Kasumi-1 (cell line): ENCODE measurements at places on chromosomes 13 and 19.
A peak's percentile ranks its signal among the peaks of the same experiment; 100 is the strongest.

GRCh38 chr13:34189946-34190345, 372.0 kb downstream of the RFC3 start:
- no peak for DNase-seq

DNA sequence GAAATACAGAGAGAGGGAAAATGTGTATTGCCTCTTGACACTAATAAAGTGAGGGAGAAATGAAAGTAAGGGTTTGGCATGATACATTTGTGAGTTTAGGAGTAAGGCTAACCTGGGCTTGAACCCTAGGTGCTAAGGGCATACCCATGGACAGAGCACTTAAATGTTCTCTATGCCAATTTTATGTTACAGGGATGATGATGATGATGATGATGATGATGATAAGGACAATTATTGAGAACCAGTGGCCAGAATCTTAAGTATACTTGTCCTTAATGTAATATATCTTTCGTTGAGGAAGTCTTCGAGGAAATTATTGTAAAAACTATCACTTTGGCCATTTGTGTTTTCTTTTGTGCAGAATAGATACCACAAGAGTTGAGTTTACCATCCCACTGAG, 33.2 kb downstream of the DPY19L3 start:
- DNase-seq: no peak

- no peak for DNase-seq
Observed at GRCh38 chr13:83878691-83879430, 3.4 kb downstream of the SLITRK1 start.

DNA sequence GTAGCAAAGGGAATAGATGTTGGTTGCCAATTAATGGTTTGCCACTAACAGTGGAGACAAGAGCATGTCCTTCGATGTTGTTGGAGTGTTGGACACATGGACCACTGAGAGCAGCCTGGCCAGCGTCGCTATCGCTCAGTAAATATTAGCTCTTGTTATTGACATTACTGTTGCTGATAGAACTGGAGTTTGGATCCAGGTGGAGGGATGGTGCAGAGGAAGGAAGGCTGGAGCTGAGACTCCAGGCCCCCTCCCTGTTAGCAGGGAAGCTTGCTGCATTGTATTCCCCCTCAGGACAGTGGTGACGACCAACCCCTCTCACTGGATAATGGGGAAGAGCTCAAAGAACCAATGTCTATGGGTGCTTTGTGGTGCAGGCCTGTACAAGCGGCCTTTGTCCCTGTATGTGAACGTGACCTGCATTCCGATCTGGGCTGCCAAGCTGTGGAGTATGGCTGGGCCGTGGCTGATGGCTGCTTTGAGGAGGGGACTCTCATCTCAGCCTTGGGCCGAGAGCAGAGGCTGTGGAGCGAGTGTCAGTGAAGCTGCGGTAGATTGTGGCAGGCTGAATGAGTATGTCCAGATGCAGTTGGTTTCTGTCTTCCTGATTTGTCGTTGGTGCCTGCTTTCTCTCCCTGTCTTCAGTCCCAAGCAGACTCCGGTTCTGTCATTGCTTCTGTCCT, 7.0 kb downstream of the CLASRP start:
- DNase-seq: no peak

DNA sequence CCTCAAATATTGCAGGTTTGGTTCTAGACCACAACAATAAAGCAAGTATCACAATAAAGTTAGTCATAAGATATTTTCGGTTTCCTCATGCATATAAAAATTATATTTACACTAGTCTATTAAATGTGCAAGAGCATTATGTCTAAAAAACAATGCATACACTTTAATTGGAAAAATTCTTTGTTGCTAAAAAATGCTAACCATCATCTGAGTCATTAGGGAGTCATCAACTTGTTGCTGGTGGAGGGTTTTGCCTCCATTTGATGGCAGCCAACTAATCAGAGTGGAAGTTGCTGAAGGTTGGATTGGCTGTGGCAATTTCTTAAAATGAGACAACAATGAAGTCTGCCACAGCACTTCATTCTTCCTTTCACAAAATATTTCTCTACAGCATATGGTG, 422.3 kb upstream of the GPC6 start:
- no peak for DNase-seq

DNA sequence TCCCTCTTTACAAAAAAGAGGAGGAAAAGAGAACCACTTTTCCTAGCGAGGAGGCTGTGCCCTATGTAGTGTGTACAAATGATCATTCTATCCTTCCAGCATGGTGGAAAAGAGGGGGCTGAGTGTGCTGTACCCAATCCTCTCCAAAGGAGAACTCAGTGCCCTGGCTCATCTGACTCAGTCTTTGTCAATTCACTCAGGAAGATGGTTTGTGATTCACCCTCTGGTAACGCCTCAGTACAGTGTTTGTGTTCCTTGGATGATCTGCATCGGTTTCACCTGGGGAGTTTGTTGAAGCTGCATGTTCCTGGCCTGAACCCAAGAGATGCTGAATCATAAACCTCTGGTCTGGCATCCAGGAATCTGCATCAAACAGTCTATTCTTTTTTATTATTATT, 18.3 kb upstream of the ENOX1 start:
- peak; percentile 11 for DNase-seq

DNA sequence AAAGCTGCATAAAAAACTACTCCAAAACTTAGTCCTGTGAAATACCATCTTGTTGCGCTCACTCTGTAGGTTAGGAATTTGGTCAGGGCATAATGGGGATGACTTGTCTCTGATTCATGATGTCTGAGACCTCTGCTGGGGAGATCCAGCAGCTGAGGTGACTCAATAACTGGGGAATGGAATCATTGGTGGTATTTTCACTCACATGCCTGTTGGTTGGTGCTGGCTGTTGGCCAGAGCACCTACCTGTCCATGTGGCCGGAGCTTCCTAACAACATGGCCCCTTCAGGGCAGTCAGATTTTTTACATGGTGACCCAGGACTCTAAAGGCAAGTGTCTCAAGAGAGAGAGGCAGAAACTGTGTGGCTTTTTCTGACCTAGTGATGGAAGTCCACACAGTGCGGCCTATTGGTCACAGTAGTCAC, 7.4 kb upstream of the ESD start:
- no peak for DNase-seq

DNA sequence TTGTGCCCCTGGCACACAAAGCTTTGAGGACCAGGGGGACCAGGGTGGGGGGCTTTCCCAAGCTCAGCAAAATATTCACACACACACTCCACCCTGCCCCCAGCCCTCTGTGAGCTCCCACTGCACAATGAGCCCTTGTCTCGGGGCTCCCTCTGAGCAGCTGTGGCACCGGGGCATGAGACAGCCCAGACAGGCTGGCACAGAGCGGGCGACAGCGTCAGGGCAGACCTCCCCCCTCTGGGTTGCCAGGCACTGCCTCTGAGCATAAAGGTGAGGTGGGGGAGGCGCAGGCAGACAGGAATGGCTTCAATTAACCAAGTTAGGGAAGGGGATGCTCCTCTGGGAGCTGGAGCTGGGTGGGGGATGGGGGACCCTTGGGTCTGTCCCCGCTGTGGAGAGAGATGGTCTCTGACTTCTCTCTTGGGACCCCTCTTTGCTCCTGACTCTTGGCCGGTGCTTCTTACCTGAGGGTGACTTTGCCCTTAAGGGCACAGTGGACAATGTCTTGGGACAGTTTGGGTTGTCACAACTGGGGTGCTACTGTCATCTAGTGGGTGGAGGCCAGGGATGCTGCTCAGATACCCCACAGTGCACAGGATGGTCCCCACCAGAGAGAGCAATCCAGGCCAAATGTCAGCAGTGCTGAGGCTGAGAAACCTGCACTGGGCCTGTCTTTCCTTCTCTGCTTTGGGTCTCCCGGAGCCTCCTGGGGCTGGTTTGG, 30.3 kb downstream of the LYL1 start:
- no peak for DNase-seq

GRCh38 chr19:4983346-4984105, 14.6 kb downstream of the KDM4B start:
- no peak for DNase-seq

GRCh38 chr19:8366961-8367326, 3.0 kb downstream of the ANGPTL4 start:
- DNase-seq: no peak

DNA sequence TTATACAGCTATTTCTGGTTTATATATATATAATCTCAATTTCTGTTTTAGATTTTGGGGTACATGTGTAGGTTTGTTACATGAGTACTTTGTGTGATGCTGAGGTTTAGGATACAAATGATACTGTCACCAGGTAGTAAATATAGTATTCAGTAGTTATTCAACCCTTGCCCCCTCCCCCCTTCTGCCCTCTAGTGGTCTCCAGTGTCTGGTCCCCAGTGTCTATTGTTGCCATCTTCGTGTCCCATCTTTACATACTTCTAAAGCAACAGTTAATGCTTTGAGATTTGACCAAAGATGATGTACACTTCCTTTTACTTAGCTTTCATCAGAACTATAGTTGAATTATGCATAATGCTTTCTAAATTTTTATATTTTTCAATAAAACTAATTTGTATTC, 1623.4 kb upstream of the PRR20A start:
- peak; percentile 27 for DNase-seq

DNA sequence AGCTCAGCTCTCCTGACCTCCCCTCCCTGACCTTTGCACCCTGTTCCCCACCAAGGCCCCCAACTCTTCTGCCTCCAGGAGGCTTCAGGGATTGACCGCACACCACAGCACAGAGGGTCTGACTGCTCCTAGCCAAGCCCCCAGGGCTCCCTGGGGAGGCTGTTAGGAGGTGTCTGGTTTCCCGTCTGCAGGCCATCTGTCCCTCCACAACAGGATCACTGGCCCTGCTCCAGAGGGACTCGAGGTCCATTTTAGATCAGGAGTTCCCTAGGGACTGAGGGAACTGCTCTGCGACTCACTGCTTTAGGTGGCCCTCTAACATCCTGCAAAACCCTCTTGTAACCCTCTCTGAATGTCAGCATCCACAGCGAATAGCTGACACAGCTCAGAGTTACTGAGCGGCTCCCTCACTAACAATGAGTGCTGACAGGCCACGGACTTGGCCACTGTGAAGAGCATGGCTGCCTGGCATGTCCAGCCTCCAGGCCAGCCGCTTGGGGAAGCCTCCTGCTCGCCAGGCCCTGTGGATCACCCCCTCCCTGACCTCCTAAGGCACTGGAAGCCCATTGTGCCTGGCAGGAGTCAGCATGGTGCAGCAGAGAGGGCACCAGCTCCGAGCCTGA, 17.7 kb downstream of the GRIK5 start:
- no peak for DNase-seq

- no peak for DNase-seq
Observed at GRCh38 chr13:111215081-111216047, 100.3 kb downstream of the ARHGEF7 start.

GRCh38 chr19:10681658-10682057, 19.6 kb upstream of the QTRT1 start:
- DNase-seq: no peak

GRCh38 chr13:52830946-52831345, 17.5 kb downstream of the PCDH8 start:
- no peak for DNase-seq

GRCh38 chr19:28027116-28027515, 1185.8 kb downstream of the UQCRFS1 start:
- DNase-seq: no peak

DNA sequence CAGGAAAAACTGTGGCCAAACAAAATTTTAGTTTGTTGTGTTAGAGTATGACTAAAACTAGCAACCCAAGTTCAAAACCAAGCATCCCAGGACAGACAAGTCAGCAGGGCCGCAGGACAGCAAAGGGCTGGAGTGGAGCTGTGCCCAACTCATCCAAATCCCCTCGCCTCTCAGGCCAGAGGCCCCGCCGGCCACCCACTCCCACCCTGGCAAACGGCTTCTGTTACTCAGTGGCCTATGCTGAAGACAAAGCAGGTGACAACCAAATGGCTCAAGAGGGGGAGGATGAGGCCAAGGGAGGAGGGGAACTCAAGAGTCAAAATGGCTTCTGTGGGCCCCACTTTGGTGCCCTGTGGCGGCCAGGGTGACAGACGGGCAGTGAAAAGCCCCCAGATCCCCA, 69.7 kb downstream of the SLC7A1 start:
- DNase-seq: no peak

DNA sequence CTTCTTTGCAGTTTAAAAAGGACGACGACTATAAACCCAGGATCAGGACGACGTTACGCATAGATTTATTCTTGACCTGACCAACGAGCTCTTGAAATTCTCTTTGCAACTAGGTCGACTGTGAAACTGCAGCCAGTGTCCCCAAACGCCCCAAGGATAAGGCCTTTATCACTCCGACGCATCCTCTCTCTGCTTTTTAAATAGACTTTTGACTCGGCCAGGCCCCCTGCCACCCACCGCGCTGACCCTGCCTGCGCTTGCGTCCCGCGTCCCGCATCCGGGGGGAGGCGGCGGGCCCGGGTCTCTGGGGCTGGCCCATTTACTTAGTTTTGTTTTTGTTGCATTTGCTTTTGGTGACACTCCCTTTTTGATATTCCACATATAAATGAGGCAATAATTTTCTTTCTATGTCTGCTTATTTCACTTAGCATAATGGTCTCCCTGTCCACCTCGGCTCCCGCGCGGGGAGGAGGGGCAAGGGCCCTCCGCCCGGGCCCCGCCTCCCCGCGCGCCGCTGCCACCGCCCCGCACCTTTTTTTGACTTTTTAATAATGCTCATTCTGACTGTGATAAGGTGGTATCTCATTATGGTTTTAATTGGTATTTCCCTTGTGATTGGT, 17.4 kb downstream of the RB1 start:
- DNase-seq: no peak

DNA sequence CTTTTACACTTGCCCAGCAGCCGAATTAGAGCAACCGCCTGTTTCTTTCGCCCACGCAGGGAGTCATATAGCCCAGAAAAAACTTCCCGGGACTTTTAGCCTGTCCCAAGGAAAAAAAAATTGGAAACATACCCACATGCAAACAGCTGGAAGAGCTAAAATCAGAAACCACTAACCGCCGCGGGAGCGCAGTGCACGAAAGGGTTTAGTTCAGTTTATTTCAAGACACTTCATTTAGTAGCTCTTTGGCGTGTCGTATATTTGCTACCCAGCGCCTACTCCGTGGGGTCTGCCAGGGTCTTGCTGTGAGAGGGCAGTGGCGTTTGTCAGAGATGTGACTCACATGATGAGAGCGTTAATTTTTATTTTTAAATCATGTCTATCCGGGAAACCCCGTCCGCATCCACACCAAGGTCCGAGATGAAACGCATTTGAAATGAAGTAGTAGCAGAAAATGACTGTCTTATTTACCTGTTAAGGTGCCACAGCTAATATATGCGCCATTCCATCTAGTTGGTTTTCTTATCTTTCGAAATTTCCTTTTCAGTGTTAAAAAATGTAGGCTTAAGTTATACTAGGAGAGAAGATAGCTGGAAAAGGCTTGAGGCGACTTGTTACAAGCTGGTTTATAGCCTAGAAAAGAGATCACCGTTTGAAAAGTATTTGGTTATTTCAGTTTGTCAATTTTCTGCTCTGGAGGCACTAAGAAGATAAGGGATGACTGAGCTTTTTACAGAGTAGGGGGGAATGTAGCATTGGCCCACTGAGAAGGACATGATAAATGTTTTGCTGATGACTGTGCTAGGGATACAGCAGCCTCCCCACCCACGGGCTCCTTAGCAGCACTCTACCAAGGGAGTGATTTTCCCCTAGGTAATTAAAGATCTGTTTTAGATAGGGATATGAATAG, 1.7 kb downstream of the KLF5 start:
- DNase-seq: no peak

DNA sequence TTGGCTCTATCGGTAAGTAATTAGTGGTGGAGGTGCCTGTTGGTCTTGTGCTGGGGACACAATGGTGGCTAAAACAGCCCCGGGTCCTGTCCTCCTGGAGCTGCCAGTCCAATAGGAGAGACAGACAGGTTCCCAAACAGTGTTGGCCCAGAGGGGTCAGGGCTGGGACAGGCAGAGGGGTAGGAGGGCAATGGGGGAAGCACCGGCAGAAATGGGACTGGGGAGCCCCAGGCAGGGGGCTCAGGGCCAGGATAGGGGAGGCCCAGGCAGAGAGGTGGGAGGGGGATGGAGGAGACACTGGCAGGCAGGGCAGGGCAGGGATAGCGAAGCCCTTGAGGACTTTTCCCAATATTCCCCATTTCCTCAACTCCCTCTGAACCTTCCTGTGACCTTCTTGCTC, 2.2 kb upstream of the FBL start:
- DNase-seq: no peak
